ENCODE measurements at places on chromosomes 11 and 22.

- DNase-seq, result no peak
Measured at GRCh38 chr11:34773826-34774225, 142.4 kb downstream of the APIP start.

GRCh38 chr11:69339041-69339733 lies 45.2 kb downstream of the MYEOV start:
- peak; percentile 15 for DNase-seq

DNA sequence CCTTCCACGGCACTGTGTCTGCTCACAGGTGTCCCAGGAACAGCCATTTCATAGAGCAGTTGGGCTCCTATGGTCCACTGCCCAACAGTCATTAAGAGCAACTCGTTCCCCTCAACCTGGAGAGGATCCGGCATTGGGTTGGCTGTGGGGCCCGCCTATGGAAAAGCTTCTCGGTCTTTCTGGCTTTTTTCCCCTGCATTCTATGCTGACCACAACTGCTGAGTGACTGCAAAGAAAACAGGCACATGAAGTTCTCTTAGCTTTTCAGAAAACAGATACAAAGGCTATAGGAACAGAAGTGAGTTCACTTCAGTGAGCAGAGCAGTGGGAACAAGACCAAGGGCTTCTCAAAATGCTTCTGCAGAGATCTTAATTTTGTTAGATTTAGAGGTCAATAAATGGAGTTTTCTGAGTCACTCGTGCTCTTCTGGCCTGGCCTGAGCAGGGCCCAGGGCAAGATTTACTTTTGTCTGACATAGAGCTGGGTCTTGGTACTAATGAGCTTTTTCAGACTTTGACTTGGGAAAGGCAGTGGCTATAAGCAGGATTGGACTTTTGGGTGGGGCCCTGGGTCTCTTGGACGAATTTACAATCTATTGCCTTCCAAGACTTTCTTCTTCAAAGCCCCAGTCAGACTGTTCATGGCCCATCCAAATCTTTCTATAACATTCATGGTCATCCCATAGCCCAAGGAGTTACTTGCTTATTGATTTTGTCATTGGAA lies 13.6 kb upstream of the APOL5 start:
- DNase-seq, result no peak

GRCh38 chr11:14384338-14384737 lies 25.4 kb upstream of the RRAS2 start:
- no peak for DNase-seq

- no peak for DNase-seq
Measured at GRCh38 chr11:76690736-76691135, 20.2 kb upstream of the LRRC32 start.

- DNase-seq, result peak; percentile 20
Measured at GRCh38 chr11:2517386-2518064, 72.7 kb downstream of the KCNQ1 start.
